ENCODE measurements at places on chromosomes 7 and 10. TPM values are rescaled to one million over a fixed set of nuclear protein-coding genes. Genes with fewer than 3 reads are reported as not detected.

HDAC9 gene
- total RNA-seq, result 14.7 TPM

LEP gene
- not detected for total RNA-seq

WIPF3 gene
- total RNA-seq, result not detected

ANKRD1 gene
- 528 TPM for total RNA-seq

CASD1 gene
- 15.7 TPM for total RNA-seq

ABCA13 gene
- total RNA-seq, result under 0.01 TPM

RARRES2 gene
- total RNA-seq, result not detected

GCC1 gene
- 19.3 TPM for total RNA-seq

TMEM225B gene
- not detected for total RNA-seq

GHITM gene
- total RNA-seq, result 149 TPM

SAMD8 gene
- 31.7 TPM for total RNA-seq

LIPJ gene
- not detected for total RNA-seq

TBL2 gene
- 52.3 TPM for total RNA-seq

ANXA8 gene
- not detected for total RNA-seq

ZNF488 gene
- total RNA-seq, result 0.10 TPM

GDF10 gene
- not detected for total RNA-seq

NME8 gene
- total RNA-seq, result not detected

GPR15LG gene
- not detected for total RNA-seq

FAM25C gene
- total RNA-seq, result not detected

SEMA3E gene
- 1.7 TPM for total RNA-seq

TMEM196 gene
- total RNA-seq, result not detected

CYP3A4 gene
- not detected for total RNA-seq

AGR3 gene
- not detected for total RNA-seq

HTR5A gene
- total RNA-seq, result not detected

PRKCQ gene
- total RNA-seq, result not detected

PNLIP gene
- total RNA-seq, result not detected

GPR158 gene
- not detected for total RNA-seq

PDZD8 gene
- 33.3 TPM for total RNA-seq

SLC26A5 gene
- total RNA-seq, result 0.33 TPM

OR2A42 gene
- total RNA-seq, result not detected

LBX1 gene
- not detected for total RNA-seq

AKR1D1 gene
- not detected for total RNA-seq
